ENCODE measurements at places on chromosomes 1 and 21.

DNA sequence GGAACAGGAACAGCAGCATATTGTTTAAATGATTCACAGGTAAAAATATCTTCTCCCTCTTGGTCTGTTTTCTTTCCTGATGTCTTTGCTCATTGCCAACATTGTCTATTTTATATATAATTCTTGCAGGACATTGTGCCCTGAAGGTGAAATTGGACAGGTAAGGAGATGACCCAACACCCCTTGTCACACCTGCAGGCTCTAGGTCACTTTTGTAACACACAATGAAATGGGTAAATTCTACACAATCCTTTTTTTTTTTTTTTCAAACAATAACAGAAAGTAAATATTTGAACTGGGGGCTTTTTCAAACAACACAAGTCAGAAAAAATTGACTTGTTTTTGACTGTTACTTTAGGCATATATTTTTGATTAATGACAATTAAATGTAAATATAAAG lies 62.9 kb upstream of the ERG start:
- DNase-seq = no peak

- DNase-seq = no peak
Measured at GRCh38 chr1:108845446-108845845, 11.4 kb downstream of the AKNAD1 start.

GRCh38 chr21:44910229-44911067 lies 10.3 kb downstream of the ITGB2 start:
- no peak for DNase-seq

DNA sequence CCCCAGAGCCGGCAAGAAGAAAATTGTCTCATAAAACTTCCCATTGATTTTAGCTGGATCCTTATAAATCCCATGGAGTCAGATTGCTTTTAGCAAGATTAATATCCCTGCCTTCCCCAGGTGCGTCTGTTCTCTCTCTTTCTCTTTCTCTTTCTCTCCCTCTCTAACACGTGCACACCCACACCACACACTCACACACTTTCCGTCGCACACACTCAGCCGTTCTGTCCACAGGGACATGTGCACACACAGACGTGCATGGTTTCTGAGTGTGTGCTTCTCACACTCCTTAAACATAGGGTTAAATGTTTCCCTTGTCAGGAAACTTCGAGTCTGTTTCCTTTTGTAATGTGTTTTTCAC lies 98.7 kb upstream of the NFIA start:
- no peak for DNase-seq

DNA sequence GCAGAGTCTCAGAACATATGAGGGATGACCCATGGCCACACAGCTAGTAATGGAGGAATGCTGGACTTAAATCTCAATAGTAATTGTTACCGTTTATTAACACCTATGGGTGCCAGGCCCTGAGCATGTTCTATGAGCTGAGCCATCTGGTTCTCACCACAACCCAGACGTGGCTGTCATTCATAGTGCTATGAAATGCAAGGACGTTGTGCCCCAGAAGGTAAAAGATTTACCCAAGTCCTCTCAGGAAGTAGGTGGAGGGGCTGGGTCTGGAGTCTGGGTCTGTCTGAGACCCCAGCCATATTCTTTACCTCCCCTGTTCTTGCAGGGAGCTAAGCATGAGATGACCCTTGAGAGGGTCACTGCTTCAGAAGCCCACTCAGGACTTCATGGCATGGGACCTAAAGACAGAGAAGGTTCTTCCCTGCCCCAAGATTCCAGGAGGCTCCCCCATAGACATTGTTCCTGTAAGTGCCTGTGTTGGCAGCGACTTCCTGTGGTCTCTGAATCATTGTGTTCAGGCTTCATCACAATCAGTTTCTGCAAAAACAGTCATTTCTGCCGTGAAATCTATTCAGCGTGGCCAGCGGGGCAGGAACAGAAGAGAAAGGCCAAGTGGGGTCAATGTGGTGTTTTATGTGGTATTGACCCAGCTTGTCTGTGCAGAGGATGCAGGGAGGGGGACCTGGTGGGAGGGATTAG lies 475.4 kb downstream of the PTPRU start:
- DNase-seq = no peak

DNA sequence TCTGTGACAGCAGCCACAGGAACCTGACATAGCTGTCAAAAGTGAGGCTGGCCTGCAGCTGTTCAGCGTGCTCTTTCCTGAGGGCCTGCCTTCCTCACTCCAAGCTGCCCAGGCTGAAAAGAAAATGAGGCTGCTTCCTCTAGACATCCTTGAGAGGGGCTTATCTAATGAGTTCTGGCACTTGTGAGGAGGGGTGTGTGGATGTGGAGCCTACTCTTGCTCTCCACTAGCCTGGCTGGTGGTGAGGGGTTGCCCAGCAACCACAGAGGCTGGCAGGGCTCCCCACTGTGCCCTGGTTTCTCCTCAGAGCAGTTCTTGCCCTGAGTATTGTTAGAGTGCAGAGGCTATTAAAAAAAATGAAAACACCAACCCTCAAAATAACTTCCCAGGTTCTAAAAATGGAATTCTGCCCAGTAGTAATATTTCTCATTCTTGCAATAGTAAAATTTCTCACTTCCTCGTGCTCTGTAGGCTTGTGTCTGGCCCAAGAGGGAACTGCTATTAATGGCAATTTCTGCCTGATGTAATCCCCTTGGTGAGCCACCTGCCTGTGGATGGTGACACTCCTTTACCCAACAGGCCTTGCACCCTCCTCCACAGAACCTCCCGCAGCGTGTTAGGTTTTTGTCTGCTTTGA lies 52.6 kb upstream of the EPS8L3 start:
- DNase-seq = no peak

Data from activated T-helper 9 cell treated with anti-CD3 and anti-CD28 coated beads, Interleukin-2, amount 50 U/mL, for 16 hours (primary cell).